ENCODE measurements at places on chromosomes 5 and 9.

GRCh38 chr9:16344343-16344742 is 526.1 kb downstream of the BNC2 start:
- no peak for DNase-seq

- DNase-seq = no peak
Observed at GRCh38 chr5:139694556-139695177, 46.5 kb downstream of the CXXC5 start.

GRCh38 chr5:154811239-154811638 is 39.2 kb downstream of the FAXDC2 start:
- DNase-seq = no peak

GRCh38 chr9:122370869-122371755 is at the start of gene PTGS1:
Gene PTGS1 (plus strand): TSS chr9:122371024. CDS start chr9:122371085, 61 bp downstream.
- DNase-seq = no peak

DNA sequence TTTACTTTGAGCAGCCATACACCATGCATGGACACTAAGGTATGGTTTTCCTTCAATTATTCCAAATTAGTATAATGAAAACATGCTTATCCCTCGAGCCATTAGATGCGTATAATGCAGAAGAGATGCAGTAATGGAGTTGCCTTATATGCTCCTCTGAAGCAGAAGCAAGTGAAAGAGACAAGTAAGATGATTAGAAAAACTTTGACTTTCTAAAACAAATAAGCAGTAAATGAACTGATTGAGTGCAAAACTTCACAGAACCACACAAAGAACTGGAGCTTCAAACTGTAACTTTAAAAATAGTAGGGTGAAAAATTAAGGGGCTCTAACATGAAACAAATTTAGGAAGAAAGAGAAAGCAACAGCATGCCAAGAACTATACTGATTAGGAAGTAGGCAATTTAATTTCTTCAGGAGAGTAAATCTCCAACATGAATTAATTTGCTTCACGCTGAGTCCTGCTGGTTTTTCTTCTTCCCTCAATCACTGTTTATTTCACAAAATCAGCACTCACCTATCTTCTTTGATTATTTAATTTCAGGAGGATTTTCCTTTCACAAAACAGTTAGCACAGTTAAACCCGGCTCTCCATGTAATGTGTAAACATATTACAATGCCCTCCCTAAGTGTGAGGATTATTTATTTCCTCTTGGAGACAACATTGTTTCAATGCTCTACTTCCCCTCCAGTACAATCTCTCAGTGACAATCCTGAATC is 90.3 kb upstream of the PAM start:
- no peak for DNase-seq

DNA sequence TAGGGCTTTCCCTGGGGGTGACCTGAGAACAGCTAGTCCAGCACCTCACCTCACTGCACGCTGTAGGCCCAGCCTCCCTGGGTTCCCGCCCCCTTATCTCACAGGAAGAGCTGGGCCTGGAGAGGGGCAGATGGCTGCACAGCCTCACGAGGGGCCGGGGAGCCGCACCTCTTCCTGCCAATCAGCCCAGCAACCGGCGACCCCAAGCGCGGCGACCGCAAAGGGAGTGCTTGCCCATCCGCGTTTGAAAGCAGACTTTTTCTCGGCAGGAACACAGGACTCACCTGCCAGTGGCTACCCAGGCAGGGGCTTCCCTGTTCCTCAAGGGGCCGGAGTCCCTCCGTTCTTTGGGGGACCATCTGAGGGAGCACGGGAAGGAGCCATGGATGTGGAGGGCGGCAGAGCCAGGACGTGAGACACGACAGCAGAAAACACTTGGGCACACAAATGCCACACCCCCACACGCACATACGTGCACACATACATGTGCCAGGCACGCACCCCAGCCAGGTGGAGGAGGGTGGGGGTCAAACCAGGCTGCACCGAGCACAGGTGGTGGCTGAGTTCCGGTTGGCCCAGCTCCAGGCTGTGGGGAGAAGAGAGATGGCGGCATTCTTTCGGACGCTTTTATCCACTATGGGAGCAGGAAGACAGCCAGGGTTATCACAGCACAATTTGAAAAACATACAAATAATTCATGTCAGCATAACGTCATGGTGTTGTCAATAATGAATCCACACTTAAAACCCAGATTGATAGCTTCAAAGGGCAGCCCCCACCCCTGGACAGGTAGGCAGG is 11.3 kb downstream of the TMEM250 start:
- DNase-seq = no peak

DNA sequence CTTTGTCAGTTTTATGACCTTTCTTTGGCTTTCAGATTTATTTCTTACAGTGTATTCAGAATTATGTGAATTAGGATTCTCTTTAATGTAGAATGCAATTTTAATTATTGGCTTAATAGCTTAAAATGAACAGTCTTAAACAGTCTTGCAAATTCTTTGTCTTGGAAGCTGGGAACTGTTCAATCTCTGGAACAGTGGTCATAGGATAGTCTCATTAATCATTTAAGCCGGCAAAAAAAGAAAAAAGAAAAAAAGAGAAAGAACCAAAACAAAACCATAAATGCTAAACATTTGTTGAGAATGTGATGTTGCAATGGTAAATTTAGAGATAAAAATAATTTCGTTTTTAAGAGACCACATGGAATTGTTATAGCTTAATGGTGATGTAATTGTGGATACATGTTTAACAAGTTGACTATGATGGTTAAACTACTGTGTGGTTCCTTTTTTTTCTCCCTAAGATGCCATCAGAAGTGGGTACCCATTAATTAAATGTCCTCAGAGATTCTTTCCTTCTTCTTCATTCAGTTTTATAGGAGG is 61.6 kb downstream of the NNT start:
- no peak for DNase-seq

DNA sequence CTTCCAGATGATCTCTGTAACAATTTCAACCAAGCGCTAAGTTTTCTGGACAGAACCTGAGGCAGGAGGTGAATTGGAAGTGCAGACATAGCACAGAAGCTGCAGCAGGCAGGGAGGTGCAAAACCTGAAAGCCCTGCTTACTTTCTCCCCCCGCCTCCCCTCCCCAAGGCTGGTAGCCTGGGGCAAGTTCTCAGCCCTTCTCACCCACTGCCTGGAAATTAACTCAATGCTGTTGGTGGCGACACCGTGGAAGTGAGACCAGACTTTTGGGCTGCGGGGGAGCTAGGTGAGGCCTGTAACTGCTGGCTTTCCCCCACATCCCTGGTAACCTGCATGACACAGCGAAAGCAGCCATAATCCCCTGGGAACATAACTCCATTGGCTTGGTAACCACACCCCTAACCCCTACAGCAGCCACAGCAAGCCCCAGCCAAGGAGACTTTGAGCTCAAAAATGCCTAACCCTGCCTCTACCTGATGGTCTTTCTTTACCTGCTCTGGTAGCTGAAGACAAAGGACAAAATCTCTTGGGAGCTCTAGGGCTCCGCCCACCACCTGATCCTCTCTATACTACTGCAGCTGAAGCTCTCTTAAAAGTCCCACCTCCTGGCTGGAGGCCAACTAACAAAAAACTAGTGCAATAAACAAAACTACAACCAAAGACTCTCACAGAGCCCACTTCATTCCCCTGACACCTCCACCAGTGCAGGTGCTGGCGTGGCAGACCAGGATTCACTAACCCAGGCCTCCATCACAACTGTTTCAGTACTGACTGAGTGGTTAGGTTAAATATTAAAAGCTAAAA is 11.9 kb upstream of the OR13C8 start:
- DNase-seq = no peak

DNA sequence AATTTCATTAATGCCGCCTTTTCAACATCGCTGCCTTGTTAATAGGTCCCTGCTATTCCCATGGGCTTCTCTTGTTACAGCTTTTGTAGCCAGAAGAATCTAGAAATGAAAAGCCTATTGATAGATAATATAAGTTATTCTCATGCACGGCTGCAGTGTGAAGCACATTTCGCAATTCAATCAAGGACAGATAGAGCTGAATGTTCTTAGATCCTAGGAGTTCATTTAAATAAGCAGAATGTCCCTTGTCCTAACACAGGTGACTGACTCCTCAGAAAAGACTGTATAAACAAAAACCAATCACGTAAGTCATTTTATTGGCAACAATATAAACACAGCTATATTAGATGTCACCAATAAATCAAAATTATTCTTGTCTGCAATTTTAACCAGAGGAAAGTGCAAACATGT is 9.4 kb downstream of the GLIS3 start:
- DNase-seq = no peak

- no peak for DNase-seq
Observed at GRCh38 chr9:80509358-80509757, 937.6 kb downstream of the TLE4 start.

DNA sequence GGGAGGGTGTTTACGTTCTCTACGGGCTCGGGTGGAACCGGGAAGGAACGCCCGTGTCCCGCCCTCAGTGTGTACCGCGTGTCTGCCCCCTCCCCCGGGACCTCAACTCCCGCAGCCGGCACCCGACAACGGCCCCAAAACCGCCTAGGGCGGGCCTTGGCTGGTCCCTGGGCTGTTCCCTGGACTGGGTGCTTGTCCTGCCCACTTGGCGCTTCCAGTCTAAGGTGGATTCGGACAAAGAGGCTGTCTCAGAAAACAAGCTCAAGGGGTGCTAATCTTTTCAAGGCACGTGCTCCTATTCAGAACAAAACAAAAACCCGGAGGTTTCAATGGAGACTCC is 379 bp upstream of the CLK4 start:
- no peak for DNase-seq

GRCh38 chr9:116753389-116753788 is 66.3 kb downstream of the TRIM32 start:
- DNase-seq = no peak

- DNase-seq = no peak
Observed at GRCh38 chr5:55231919-55232270, 1.5 kb downstream of the CCNO start.

DNA sequence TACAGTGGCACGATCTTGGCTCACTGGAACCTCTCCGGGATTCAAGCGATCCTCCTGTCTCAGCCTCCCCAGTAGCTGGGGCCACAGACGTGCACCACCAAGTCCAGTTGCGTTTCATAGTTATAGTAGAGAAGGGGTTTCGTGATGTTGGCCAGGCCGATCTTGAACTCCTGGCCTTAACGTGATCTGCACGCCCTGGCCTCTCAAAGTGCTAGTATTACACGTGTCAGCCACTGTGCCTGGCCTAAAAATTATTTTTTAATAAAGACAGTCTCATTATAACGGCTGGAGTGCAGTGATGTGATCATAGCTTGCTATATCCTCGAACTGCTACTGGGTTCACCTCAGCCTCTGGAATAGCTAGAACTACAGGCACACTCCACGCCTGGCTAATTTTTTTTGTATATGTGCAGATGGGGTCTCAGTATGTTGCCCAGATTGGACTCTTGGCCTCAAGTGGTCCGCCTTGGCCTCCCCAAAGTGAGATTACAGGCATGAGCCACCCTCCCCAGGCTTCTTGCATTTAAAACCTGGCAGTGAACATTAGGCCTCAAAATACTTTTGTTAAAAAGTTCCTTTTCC is 4.4 kb downstream of the NPM1 start:
- DNase-seq = no peak

DNA sequence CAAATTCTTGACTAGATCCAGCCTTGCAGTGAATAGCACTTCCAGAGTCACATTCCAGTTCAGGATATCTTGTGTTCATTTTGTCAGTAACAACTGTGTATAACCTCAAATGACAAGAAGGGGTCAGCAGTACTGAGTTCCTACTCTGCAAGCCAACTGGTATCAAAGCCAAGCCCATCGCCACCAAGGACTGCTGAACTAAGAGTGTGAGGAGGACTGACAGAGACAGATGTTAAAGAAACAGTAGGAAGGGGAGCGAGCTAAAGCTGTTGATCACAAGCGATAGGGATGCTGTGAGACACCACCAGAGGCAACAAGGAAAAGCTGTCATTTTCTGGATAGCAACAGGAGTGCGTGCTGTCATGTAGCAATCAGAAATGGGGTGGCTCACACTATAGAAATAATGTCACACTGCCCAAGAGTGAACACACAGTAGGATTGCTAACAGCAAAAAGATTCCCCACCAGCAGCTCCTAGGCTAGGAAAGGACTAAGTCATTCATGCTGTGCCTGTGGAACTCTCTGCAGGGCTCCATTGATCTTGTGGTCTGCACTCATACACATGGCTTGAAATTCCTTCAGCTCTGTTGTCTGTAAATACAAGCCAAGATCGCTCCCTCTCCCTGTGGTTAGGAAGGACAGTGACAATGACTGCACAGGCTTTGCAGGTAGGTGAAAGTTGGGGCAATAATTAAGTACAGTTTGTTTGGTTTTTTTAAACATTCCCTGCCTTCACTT is 658.6 kb downstream of the NR2F1-AS1 start:
- no peak for DNase-seq

DNA sequence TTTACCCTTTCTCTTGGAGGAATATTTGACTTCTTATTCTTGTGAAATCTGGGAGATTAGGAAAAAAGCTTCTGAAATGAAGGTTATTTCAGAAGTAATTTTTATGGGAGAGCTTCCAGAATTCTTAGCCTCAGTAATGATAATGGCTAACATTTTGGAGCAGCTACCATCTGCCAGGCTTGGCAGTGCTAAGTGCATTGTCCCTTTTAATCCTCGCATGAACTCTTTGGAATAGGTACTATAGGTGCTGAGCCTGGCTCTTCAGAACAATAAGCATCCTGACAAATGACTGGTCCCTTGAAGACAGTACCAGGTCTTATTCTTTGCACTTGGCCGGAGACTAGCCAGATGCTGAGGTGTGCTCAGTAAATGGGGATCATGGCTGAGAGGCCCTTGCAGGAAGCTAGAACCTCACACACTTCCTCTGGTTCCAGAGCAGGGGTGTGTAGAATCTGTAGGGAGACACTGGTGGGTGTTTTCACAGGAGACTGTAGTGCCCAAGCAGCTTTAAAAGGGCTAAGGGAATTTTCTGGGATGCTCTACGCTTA is 90.7 kb downstream of the RCL1 start:
- no peak for DNase-seq

- no peak for DNase-seq
Observed at GRCh38 chr5:150511578-150512367, 3.8 kb downstream of the NDST1 start.

GRCh38 chr9:128877852-128878251 is 3.9 kb downstream of the KYAT1 start:
- DNase-seq = no peak

DNA sequence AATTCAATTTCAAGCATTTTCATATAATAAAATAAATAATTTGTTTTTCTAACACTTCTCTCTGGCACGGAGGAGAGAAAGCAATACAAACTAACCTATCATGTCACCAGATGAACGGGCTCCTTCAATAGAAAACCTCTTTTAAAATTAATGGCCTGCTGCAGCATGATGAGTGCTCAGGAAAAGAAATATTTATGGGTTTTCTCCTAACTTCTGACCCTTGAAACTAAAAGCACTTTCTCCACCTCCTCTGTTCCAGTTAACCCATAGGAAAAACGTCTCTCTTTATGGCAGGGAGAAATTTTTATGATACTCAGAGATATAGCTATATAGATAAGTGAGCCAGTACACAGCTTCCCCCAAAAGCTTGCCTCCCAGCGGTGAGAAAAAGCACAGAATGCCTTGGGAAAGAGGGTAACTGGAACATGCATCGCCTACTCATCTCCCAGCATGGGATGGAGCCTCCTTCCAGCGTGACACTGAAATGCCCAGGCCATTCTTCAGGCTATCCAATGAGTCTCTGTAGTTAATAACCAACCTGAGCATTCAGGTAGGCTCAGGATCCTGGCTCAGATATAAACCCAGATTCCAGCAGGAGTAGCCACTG is 963.0 kb upstream of the DMAC1 start:
- no peak for DNase-seq

- DNase-seq = no peak
Observed at GRCh38 chr5:12615141-12615820, 711.0 kb upstream of the CTNND2 start.
